ENCODE measurements at places on chromosomes 6 and 20.

DNA sequence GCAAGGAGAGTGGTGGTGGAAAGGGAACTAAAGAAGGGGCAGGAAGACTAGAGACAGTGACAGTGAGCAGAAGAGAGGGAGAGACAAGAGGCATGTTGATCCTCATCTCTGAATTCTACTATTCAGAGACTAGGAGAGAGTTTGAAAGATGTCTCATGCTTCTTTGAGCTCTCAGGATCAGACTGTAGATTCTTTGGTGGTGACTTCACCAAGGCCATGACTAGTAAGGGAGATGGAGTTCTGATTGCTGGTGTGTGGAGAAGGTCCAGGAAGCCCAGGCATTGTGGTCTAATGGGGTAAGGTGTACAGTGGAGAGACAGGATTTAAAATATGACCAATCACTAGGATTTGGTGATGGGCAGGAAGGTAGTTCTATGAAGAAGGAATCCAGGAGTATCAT, 713 bp downstream of the WFDC9 start:
- no peak for DNase-seq

- DNase-seq, result no peak
Observed at GRCh38 chr6:155510879-155511278, 55.2 kb upstream of the NOX3 start.

GRCh38 chr6:34679552-34680253, 16.9 kb downstream of the ILRUN start:
- no peak for DNase-seq

GRCh38 chr20:43508604-43509040, 1.1 kb downstream of the L3MBTL1 start:
- no peak for DNase-seq
